Effector CD4-positive, alpha-beta T cell (primary cell): ENCODE measurements at places on chromosomes 12 and 14.

DNA sequence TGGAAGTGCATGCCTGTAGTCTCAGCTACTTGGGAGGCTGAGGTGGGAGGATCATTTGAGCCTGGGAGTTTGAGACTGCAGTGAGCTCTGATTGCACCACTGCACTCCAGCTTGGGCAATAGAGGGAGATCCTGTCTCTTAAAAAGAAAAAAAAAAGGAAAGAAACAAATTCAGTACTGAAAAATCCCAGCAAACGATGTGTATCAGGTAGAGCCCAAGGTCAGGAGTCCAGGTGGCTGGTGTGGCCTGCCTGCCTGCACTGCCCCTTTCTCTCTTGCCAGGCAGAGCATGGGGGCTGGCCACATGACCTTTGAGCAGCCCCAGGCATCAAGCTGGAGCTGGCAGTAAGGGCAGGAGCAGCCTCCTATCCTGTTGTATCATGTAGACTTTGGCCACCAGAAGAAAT, 31.8 kb downstream of the ELK3 start:
- DNase-seq, result no peak

DNA sequence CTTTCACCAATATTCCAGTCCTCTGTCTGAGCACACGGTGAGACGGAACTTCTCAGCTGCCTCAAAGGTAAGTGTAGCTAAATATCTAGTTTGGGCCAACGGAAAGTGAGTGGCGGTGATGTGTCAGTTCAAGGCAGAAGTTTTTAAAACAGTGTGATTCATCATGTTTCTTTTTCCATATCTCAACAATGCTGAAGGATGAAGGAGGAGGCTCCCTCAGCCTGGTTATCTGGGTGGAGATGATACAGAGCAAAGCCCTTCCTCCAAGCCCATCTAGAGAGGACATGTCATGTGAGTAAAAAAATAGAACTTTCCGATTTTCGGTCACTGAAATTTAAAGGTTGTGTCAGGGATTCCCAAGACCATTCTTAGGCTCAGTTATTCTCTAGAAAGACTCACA, 13.1 kb upstream of the ANP32D start:
- no peak for DNase-seq

DNA sequence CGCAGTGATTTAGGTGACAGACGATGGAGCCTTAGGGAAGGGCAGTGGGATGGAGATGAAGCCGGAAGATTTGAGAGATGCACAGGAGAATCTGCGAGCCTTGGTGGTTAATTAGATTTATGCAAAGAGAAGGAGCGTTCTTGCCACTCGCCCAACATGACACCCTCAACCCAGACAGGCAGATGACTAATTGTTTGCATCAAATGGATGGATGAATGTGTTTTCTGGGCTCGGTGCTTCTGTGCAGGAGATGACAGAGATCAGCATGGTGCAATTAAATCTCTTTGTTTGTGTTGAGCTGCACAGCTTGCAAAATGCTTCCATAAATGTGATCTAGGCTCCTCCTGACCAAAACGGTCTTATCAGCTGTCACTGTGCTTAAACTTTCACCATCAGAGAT, 202.3 kb upstream of the PRMT8 start:
- DNase-seq, result no peak

DNA sequence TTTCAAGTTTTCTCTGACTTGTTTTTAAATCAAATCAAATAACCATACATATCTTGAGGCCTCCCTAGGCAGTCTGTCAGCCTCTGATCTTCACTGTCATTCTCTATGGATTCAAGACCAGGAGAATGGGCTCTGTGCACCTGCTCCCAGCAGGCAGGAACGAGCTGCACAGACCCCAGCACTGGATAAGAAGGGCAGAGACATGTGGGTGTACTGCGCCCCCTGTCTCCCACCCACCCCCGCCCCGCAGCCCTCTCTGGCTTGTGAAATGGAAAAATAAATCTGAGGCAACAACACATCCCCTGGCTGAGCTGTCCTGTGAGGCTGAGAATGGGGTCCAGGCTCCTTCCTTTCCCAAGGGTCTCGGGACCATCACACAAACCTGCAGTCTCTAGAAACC, 26.3 kb downstream of the CLMN start:
- DNase-seq, result no peak

GRCh38 chr12:28611449-28611848, 421.2 kb downstream of the CCDC91 start:
- no peak for DNase-seq

DNA sequence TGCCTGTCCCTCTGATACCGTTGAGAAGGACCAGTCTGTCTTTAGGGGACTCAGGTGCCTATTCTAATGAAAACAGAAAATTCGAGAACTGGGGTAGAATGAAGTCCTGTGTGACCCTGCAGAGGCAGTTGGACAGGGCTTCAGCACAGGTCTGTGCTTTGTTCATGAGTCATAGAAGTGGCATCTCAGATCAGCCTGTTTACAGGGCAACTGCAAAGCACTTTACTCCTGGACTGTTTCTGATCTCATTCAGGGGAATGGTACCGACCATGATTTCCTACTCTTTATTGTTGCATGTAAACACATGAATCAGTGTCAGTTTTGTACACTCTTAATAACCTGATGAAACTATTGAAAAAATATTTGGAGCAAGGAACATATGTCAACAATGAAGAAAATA, 1517.0 kb downstream of the AACS start:
- DNase-seq, result no peak

GRCh38 chr14:45120096-45120495, 14.2 kb downstream of the FKBP3 start:
- no peak for DNase-seq

DNA sequence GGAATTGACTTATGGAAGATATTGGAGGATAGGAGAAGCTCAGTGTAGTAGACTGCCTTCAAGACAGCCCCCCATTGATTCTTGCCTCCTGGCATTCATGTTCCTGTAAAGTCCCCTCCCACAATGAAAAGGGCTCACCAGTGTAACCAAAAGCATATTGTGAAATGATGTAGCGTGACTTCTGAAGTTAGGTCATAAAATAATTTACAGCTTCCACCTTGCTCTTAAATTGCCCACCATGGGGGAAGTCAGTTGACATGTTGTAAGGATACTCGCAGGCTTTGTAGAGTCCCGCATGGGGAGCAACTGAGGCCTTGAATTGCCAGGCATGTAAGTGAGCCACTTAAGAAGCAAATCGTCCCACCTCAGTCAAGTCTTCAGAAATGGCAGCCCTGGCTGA, 25.1 kb downstream of the GTSF1 start:
- DNase-seq, result no peak

DNA sequence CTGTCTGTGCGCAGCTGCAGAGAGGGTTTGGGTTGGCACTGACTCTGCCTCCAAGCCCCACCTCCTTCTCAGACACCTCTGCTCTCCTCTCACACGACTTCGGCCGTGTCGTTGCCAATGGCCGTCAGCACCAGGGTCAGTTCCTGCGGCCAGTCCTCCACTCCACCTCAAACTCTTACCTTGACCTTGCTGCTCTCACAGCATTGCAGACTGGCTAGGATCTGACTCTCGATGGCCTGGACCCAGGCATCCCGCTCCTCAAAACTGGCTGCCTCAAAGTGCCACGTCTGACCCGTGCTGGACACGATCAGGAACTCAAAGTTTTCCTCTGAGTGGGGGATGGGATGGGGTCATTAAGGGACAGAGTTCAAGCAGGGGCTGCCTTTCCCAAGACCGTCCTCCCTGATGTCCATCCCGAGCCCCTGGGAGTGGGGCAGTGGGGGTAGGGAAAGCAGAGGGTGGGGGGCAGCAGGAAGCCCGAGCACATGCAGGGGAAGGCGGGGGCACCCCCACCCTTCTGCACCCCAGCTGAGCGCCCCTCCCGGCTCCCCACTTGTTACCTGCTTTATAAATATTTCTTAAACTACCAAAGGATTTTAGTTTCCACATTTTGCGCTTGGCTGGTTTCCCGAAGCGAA, 10.7 kb downstream of the AGAP2 start:
- DNase-seq, result no peak
